ENCODE measurements at places on chromosomes 1 and 21. TPM values are rescaled to one million over a fixed set of nuclear protein-coding genes. Genes with fewer than 3 reads are reported as not detected.

The S100A16 gene
- total RNA-seq = not detected

The KPRP gene
- not detected for total RNA-seq

The HHIPL2 gene
- total RNA-seq = 0.12 TPM

The SPRR2F gene
- not detected for total RNA-seq

The MYOM3 gene
- not detected for total RNA-seq

The LAMB3 gene
- 1.3 TPM for total RNA-seq

The SRGAP2C gene
- 37.1 TPM for total RNA-seq

All from activated CD8-positive, alpha-beta memory T cell treated with anti-CD3 and anti-CD28 coated beads, Interleukin-2, amount 10 ng/mL, durations not matched to agents 7 days and 5 days (primary cell).